ENCODE measurements at places on chromosomes 1 and 21. TPM values are rescaled to one million over a fixed set of nuclear protein-coding genes. Genes with fewer than 3 reads are reported as not detected.

The FCGR2B gene
- 11.6 TPM for total RNA-seq

GRCh38 chr21:42341776-42342542 is 8.8 kb downstream of the TFF2 start:
- no peak for DNase-seq

GRCh38 chr1:6795661-6796060 is 10.4 kb downstream of the CAMTA1 start:
- DNase-seq = no peak

DNA sequence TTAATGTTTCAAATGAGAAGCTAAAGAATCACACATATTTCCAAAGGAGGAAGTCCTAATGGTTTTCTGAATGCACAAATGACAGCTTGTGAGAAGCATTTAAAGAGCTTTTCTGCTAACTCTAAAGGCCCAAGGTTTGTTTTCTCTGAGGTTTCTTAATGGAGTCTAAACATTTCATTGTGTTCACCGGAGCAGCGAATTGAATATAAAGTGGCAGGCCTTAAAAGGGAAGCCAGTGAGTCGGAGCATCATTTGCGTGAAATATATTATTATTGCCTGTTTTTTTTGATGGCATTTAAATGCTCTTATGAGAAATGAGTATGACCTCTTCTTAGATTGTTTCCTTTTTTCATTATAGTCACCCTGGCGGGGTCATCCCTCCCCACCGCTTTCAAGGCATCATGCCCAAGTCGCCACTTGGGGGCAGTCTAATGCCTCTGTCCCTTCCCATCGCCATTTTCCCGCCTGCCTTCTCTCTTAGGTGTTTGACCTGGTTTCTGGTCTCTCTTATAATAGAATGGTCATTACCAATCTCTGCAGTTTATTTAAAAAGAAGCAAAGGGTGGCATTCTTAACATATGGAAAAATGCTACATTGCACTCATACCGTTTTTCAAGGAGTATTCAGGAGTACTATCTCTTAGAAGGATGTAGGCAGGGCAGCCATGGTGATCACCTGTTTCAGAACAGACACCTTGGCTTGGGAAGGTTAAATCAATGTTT is 25.3 kb upstream of the OVAAL start:
- DNase-seq = peak; percentile 58

The ETS2 gene
- 221 TPM for total RNA-seq

The TMIGD3 gene
- total RNA-seq = 1.2 TPM

DNA sequence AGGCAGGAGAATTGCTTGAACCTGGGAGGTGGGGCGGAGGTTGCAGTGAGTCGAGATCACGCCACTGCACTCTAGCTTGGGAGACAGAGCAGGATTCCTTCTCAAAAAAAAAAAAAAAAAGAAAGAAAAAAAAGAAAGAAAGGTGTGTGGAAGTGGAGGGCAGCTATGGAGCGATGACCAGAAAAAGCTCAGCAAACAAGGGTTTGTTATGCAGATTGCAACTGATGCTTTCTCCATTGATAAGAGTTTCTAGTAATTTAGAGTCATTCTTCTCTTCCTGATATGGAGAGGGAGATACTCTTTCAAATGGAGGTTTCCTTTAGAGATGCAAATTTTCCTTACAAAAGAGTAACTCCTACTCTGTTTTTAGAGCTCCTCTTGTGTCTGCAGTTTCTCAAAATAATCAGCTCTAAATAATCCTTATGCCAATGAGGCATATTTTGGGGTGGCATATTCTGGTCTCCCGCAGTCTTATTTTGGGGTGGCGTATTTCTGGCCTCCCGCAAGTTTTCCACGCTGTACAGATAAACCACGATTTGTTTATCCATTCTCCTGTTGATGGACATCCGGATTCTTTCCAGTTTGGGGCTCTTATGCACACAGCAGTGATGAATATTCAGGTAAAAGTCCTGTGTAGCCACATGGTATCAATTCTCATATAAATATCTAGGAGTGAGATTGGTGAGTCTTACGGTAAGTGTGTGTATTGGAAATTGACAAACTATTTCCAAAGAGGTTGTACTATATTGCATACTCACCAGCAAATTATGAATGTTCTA is 30.7 kb upstream of the RCC2 start:
- DNase-seq = no peak

DNA sequence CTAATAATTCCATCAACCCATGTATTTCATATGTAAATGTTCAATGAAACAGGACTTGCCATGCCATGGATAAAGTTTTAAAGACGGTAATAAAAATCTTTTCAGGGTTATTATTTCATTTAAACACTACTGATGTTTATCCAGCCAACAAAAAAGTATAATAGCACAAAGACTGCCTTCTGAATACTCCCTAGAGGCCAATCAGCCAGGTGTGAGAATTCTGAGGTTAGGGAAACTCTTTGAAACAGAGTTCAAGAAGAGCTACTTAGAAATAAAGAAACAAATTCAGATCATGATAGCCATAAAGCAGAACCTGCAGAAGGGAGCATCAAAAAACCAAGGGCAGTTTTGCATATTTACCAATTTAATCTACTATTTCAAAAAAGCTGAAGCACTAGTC is 48.7 kb downstream of the AKT3 start:
- no peak for DNase-seq

DNA sequence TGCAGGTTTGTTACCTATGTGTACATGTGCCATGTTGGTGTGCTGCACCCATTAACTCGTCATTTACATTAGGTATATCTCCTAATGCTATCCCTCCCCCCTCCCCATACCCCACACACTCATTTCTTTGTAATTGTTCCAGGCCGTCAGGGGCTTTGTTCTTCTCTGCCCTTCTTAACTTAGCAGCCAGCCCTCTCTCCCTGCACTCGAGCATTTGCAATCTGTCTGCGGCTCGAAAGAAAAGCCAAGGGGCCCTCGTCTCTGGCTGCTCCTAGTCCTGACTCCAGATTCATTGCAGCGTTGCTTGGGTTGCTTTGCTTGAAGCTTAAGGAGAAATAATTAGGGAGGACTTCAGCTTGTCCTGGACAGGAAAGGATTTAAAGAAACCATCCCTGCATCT is 85.7 kb downstream of the ATP1A1 start:
- DNase-seq = no peak

The ARHGAP29 gene
- 30.0 TPM for total RNA-seq

DNA sequence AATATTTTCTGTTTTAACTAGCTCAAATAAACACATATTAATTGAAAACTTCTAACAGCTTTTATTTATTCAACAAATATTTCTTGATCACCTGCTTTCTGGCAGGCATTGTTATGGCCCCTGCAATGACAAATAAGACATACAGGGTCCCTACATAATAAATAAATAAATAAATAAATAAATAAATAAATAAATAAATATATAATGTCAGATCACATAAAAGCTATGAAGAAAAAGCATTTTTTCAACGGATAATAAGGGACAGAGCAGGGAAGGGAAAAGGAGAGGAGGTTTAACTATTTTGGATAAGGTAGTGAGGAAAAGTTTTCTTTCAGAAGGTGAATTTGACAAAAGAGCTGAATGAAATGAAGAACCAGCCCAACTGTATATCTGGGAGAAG is 115.0 kb downstream of the MAGI3 start:
- DNase-seq = no peak

GRCh38 chr1:162774007-162774406 is 16.5 kb upstream of the HSD17B7 start:
- DNase-seq = no peak

- DNase-seq = no peak
These were observed 55.8 kb downstream of the ROR1 start for GRCh38 chr1:63829349-63830327.

DNA sequence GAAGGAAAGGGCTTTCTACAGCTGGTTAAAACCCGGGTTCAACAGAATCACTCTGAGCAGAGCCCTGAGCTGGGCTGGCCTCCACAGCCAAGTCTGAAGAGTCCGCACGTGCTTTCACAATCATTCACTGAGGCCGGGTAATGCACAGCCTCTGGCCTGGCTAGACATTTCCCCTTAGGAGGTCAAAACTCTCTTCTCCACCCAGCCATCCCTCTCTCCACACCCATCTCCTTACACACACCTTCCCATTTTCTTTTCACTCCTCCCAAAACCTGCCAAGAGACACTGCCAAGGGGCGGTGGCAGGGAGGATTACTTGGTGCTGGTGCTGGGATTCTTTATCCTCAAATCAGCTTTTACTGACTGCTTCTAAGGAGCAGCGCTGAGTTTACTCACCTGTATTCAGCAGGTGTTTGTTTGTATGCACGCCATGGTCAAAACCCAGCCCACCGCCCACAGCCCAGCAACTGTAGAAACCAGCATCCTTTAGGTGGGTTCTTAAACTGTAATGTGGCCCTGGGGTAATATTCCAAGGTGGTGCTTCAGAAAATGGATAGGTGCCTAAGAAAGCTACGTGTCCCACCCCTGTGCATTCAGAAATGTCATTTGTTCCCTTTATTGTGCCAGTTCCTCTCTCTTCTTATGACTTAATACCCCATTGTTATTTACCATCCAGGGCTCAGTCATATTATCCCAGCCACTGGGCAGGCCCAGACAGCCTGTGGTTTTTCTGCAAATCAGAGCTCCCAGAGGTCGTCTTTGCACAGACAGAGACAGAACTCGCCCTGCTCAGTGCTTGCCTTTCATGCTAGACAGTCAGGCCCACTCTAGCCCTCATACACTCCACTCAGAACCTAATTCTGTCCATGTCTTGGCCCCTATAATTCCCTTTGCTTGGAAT is 80.2 kb downstream of the ADSS2 start:
- peak; percentile 62 for DNase-seq

DNA sequence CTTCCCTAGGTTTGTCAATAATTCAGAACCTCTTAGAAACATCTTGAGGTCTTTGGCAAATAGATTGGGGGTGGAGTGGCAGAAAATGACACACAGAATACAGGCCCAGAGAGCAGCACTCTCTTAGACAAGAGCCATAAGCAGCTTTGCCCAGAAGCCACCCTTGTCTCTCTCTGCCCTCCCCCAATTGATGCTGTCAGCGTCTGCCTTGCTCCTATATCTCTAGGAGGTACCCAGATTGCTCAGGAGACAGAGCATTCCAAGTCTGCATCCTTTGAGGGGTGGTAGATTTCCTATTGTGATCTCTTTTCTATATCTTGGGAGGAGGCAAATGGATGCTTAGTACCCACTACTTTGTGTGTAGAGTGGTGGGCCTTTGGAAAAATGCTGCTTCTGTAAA is 1.8 kb downstream of the RGL1 start:
- DNase-seq = no peak

DNA sequence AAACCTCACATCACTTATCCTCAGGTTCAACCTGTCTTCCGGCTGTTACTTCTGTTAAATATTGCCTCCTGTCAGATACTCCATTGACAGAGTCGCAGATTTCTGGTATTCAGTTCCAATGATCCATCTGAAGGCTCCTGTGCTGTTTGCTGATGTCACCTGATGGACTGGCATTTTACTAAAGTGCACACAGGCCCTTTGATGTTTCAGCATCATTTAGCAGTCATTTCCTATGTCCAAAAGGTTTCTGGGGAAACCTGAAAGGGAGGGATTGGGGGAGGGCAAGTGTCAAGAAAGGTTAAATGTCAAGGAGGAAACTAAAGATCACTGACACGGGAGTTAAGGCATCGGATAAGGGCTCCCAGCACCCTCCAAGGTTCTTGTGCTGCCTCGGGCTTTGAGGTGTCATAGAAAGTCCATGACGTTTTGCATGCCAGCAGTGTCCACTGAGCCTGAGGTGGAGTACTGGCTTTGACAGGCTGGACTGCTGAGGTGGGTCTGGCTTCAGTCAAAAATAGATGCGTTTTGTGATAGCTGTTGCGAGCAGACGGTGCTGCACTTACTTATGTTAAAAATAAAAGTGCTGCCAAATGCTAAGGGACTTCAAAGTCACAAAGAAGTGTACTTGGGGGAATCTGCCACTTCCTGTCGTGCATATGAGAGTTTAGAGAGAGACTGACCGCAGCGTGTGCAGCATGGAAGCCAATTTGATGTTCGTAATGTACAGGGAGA is 30.8 kb downstream of the XCL2 start:
- no peak for DNase-seq

DNA sequence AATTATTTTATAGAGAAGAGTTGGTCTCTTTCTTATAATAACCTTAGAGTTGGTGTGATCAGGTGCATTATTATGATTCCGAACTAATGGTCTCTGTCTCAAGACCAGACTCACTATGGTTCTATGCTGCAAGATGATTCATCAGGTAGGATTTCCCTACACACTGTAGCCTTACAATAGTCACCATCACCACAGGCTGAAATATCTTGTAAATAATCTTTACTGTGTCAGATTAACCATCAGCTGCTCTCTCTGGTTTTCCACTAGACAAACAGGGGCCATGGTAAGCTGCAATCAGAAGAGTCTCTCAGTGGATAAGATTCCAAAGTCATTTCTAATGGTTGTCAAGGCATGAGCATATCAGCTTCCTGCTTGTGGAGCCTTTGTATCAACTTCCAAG is 4.4 kb upstream of the GBP4 start:
- DNase-seq = no peak

DNA sequence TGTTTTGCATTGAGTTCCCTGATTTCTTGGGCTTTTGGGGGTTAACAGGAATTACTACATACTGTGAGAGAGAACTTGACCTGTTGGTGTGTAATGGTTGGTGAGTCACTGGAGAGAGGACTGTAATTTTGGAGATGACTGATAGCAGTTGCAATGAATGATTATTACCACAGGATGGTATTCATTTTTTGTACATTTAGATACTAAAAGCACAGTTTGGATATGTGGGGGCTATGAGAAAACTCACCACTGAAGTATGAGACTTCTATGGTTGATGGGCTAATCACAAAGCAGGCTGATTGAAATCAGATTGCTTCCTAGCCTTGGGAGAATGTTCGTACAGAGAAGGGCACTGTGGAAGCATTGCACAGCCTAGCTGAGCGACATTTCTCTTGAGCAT is 1571.3 kb upstream of the PRMT6 start:
- DNase-seq = no peak

The ATP1A4 gene
- total RNA-seq = 16.5 TPM

The GJC2 gene
- total RNA-seq = 3.9 TPM

The PLA2G2A gene
- total RNA-seq = 165 TPM

The CA6 gene
- total RNA-seq = not detected

- DNase-seq = no peak
These were observed 14.2 kb downstream of the KIAA2013 start for GRCh38 chr1:11912000-11912399.

DNA sequence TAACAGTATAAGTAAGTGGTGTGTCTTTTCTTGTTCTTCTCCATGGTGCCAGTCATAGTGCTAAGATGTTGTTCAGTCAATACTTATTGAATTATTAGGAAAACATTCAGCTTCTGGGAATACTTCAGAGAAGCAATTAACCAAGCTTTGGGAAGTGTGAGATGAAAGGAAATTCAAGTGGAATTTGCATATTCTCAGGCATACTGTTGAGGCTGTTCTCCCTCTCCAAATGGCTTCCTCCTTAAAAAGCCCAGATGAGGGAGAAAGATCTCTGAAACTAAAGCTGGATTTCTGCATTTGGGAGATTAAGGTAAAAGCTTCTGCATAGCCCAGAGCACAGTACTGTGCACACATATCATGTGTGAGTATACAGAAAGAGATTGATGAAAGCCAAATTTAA is 73.4 kb downstream of the MACF1 start:
- no peak for DNase-seq

The LMX1A gene
- not detected for total RNA-seq

DNA sequence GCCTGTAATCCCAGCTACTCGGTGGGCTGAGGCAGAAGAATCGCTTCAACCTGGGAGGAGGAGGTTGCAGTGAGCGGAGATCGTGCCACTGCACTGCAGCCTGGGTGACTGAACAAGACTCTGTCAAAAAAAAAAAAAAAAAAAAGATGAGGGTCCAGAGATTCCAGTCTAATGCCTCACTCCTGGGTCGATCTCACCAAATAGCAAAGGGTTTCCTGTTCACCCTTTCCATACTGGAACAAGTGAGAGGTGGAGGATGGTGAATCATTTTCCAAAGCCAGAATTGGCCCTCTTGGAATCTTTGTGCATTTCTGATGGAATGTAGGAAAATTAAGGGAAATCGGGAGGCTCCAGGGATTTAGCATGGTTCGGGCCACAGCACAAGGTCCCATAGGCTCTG is 58.1 kb upstream of the ZNF648 start:
- no peak for DNase-seq

Data from ureter (tissue), 1 donor.